Endothelial cell (in vitro differentiated cells): ENCODE measurements at places on chromosomes 11 and 22. TPM values are rescaled to one million over a fixed set of nuclear protein-coding genes. Genes with fewer than 3 reads are reported as not detected.

Gene XRCC6
- total RNA-seq = 211 TPM

Gene PCSK7
- total RNA-seq = 93.6 TPM

Gene C11orf21
- total RNA-seq = 0.13 TPM

Gene PRR33
- not detected for total RNA-seq

Gene LGR4
- total RNA-seq = 10.8 TPM

Gene HBE1
- total RNA-seq = not detected

Gene LRRC74B
- not detected for total RNA-seq

Gene OR2D2
- 0.64 TPM for total RNA-seq

Gene TBC1D22A
- total RNA-seq = 25.3 TPM

DNA sequence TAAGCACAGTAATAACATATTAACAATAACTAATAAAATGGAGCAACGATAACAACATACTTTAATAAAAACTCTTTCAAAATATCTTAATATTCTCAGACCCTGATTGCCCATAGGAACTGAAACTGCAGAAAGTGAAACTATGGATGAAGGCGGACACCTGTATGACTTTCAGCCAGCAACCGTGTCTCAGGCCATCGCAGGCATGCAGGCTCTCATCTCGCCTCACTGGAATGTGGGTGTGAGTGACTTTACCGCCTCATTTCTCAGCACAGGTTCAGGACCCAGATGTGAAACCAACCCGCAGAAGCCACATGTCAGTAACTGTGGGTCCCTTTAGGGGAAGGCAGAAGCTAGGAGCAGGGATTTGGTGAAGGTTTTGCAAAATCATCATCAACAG is 539.1 kb downstream of the FAM181B start:
- H3K27ac ChIP-seq = no peak overlapping the region
- H3K36me3 ChIP-seq = no peaks in the 10 kb centered on the region
- H3K4me3 ChIP-seq = no peak overlapping the region
- no peaks in the 10 kb centered on the region for H3K4me1 ChIP-seq

- no peak for DNase-seq
- H3K4me3 ChIP-seq = no peak overlapping the region
- H3K27me3 ChIP-seq = no peaks in the 10 kb centered on the region
Observed at GRCh38 chr11:130677486-130678153, 229.2 kb downstream of the ADAMTS15 start.

- peak; percentile 64 for DNase-seq
- H3K27ac ChIP-seq = no peak overlapping the region
- H3K36me3 ChIP-seq = no peaks in the 10 kb centered on the region
- no peak overlapping the region for H3K4me3 ChIP-seq
Observed at GRCh38 chr11:56841210-56841810, 92.8 kb upstream of the OR9G4 start.

DNA sequence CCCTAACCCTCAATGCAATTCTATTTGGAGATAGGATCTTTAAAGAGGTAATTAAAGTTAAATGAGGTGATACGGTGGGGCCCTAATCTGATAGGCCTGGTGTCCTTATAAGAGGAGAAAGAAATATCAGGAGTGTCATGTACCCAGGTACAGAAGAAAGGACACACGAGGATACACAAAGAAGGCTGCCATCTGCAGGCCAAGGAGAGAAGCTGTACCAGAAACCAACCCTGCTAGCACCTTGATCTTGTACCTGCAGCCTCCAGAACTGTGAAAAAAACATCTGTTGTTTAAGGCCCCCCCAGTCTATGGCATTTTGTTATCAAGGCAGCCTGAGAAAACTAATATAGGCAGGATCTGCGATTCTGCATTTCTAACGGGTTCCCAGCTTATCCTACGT is 44.2 kb downstream of the FBXO7 start:
- H3K36me3 ChIP-seq = peaks cover under 1% of the 10 kb centered on the region
- no peaks in the 10 kb centered on the region for H3K4me1 ChIP-seq
- H3K4me3 ChIP-seq = no peak overlapping the region
- no peak for DNase-seq

DNA sequence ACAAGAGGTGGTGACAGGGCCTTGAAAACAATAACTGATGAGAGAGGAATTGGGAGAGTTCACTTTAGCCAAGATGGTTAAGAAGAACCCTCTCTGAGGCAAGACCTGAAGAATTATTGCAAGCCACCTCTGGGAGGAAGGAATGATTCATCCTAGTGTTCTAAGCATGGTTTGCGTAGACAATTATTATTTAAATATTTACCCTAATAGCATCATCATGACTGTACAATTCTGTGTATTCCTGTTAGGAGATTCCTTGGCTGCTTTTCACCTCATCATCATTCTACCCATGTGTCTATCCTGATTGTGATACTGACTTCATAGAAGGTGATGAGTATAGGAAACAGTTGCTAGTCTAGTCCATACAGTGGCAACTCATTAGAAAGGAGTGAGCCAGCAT is 264.4 kb downstream of the DDX10 start:
- no peak for DNase-seq
- no peaks in the 10 kb centered on the region for H3K36me3 ChIP-seq
- H3K4me3 ChIP-seq = no peak overlapping the region
- peaks cover 13% of the 10 kb centered on the region for H3K4me1 ChIP-seq
- peaks cover 3% of the 10 kb centered on the region for H3K27me3 ChIP-seq
- H3K27ac ChIP-seq = no peak overlapping the region

DNA sequence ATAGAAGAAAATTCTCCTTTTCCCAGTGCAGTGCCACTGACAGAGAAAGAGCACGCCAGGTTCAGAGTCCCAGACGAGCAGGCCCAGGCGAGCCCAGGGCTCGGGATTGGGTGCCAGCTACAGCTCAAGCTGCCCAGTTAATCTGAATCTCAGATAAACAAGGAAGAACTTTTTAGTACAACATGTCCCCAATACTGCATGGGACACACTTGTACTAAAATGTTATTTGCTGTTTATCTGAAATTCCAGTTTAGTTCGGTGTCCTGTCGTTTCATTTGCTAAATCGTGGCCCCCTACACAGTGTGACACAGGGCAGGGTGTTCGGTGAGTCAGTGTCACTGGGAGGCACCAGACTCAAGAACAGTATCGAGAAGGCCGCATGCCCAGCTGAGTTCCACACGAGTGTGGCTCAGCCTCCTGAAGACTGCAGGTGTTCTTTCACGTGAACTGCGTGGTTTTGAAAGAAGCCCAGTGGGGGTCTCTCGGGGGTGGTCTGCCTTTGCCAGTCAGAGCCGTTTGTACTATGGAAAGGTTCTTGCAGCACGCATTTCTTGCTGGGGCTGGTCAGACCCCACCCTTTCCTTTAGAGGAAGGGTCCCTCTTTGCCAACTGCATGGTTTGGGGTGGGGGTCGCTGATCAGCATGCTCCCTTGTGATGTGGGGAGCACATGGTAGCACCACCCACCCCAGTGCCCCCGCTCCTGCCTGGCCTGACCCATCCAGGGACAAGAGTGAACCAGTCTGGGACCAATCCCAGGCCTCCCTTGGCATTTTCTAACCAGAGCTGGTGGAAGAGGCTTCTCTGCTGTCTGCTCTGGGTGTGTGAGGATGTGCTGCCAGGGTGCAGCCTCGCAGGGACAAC is 115.6 kb upstream of the B3GAT1 start:
- no peak overlapping the region for H3K4me3 ChIP-seq
- H3K27ac ChIP-seq = no peak overlapping the region
- H3K36me3 ChIP-seq = no peaks in the 10 kb centered on the region
- H3K27me3 ChIP-seq = no peaks in the 10 kb centered on the region
- DNase-seq = no peak
- peaks cover 6% of the 10 kb centered on the region for H3K4me1 ChIP-seq

DNA sequence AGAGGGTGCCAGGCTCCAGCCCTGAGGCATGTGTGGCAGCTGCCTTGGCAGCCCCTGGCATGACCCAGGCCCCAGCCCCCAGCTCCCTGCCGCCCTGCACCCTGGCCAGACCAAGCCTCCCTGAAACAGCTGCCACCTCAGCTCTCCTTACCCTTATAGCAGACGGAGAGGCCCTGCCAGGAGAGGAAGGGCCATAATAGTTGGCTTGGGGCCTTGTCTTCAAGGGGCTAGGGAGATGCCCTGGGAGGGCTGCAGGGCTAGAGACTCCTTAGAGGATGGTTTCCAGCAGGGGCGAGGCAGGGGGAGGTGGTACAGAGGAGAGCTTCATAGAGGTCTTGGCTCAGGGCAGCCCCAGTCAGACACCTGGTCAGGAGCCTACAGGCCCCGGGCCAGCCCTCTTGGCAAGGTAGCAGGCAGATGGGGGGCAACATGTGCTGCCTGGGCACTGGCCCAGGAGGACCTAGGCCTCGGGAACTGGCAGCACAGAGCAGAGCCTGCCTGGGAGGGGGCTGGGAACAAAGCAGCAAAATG is 13.0 kb downstream of the SMTN start:
- no peak overlapping the region for H3K27ac ChIP-seq
- H3K4me1 ChIP-seq = peaks cover 23% of the 10 kb centered on the region
- peaks cover 12% of the 10 kb centered on the region for H3K27me3 ChIP-seq
- peak overlapping the region; percentile 51 for H3K4me3 ChIP-seq
- peaks cover 48% of the 10 kb centered on the region for H3K36me3 ChIP-seq

DNA sequence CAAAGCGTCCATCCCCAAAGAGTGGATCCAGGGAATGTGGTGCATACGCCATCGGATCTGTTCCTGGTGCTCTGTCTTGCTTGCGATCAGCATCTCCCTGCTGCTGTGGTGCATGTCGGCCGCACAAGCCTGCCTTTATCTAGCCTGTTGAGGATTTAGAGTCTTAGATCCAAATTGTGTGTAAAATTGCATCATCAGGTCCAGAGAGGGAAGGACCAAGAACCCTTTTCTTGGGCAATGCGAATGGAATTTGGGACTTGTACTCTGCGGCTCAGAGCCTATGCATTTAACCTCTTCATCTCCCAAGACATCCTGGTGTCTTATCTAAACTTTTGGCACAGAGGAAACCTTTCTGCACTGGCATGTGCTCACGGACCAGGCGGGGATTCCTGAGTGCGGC is 1238.7 kb downstream of the TBC1D22A start:
- H3K27me3 ChIP-seq = peaks cover 4% of the 10 kb centered on the region
- no peak overlapping the region for H3K27ac ChIP-seq
- no peak for DNase-seq
- no peak overlapping the region for H3K4me3 ChIP-seq
- no peaks in the 10 kb centered on the region for H3K36me3 ChIP-seq

GRCh38 chr22:49239264-49240015 is 588.2 kb downstream of the BRD1 start:
- peaks cover 5% of the 10 kb centered on the region for H3K27me3 ChIP-seq
- DNase-seq = no peak
- peaks cover 8% of the 10 kb centered on the region for H3K4me1 ChIP-seq
- no peak overlapping the region for H3K27ac ChIP-seq
- no peak overlapping the region for H3K4me3 ChIP-seq
- peaks cover 3% of the 10 kb centered on the region for H3K36me3 ChIP-seq

DNA sequence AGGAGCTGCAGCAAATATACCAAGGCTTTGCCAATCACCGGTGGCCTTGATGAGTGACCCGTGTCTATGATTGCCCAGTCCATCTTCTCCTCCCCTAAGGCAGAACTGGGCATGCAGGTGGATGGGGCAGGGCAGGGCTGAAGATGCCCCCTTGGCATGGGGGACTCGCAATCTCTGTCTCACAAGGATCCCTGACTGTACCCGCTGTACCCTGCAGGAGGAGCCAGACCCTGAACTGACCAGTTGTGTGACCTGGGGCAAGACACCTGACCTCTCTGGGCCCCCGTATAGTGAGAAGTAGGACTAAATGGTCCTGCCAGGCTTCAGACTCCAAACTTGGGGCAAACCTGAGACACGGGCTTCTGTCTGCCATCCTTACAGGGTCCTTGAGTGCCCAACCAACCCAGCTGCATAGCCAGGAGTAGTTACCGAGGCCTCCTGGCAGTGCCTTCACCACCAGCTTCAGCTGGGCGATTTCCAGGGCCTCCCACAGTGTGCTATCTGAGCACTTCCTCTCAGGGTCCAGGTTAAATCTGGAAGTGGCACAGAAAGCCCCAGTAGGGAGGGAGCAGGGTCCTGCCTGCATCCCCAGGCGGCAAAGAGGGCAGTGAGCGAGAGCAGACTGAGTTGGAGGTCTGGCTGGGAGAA is 6.4 kb upstream of the KCNJ11 start:
- no peak for DNase-seq
- no peak overlapping the region for H3K4me3 ChIP-seq
- peaks cover 13% of the 10 kb centered on the region for H3K27me3 ChIP-seq
- no peak overlapping the region for H3K27ac ChIP-seq
- no peaks in the 10 kb centered on the region for H3K4me1 ChIP-seq
- no peaks in the 10 kb centered on the region for H3K36me3 ChIP-seq

GRCh38 chr11:12961615-12962014 is 47.5 kb upstream of the RASSF10 start:
- H3K27ac ChIP-seq = no peak overlapping the region
- DNase-seq = no peak
- no peaks in the 10 kb centered on the region for H3K36me3 ChIP-seq
- H3K4me3 ChIP-seq = no peak overlapping the region
- no peaks in the 10 kb centered on the region for H3K4me1 ChIP-seq

DNA sequence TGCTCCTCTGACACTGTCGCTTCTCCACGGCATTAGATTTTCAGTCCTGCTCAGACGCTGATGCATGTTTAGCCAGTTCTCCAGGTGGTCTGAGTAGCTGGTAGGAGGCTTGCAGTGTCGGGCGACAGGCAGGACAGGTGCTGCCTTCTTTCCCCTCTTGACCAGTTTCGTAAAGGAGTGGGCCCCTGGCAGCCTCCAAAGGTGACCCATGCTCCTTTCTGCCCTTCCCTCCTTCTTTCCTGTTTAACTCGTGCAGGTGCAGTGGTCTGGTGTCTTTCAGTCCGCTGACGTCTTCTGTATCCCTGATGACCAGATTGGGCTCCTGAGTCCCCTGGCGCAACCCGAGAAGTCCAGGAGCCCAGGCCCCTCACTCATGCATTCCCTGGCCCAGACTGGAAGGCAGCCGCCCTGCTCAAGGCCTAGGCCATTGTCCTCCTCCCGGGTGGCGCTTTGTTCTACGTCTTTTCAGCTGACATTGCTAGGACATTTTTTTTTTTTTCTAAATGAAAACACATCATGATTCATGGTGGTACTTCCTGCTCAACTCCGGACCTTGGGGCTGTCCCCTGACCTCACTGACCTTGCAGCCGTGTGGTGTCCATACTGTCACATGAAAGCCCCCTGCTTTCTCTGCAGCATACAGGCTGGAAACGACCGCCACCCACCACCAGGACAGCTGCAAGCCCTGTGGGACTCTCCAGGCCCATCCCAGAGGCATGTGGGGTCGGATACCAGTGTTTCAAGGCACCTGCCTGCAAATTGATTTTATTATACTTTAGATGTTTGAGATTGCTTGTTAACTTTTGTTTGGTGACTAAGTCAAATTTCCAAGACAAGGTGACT is 25.5 kb upstream of the TXNRD2 start:
- H3K36me3 ChIP-seq = peaks cover 10% of the 10 kb centered on the region
- H3K4me3 ChIP-seq = peak overlapping the region; percentile 16
- no peak for DNase-seq
- peaks cover 17% of the 10 kb centered on the region for H3K27me3 ChIP-seq
- peaks cover 5% of the 10 kb centered on the region for H3K4me1 ChIP-seq
- no peak overlapping the region for H3K27ac ChIP-seq

DNA sequence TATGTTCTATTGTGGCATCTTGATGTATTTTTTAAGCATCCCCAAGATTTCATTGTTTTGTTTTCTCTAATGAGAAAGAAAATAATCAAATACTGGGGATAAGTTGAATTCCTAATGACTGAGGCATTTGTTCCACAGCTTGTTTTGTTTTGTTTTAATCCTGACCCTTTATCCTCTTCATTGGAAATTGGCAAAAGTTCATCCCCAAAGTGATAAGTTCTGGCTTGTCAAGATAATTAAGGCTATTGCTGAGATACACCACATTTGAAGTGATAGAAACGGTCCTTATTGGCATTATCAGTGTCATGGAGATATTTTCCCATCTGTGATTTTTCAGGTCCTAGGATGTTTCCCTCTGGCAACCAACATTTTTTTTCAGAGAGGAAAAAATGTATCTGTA is 65.0 kb downstream of the SLC36A4 start:
- no peaks in the 10 kb centered on the region for H3K27me3 ChIP-seq
- H3K4me3 ChIP-seq = no peak overlapping the region
- no peak for DNase-seq
- H3K27ac ChIP-seq = no peak overlapping the region
- H3K4me1 ChIP-seq = no peaks in the 10 kb centered on the region
